ENCODE measurements at places on chromosomes 16 and 17. TPM values are rescaled to one million over a fixed set of nuclear protein-coding genes. Genes with fewer than 3 reads are reported as not detected.

CFAP20 gene
- total RNA-seq: 26.1 TPM

TBC1D3C gene
- total RNA-seq: 13.5 TPM

ZFP3 gene
- total RNA-seq: 15.8 TPM

KRTAP9-8 gene
- not detected for total RNA-seq

HOXB1 gene
- total RNA-seq: not detected

STAT5A gene
- total RNA-seq: 104 TPM

KRT20 gene
- not detected for total RNA-seq

SLC13A2 gene
- not detected for total RNA-seq

SPIRE2 gene
- 2.7 TPM for total RNA-seq

ACSM2A gene
- not detected for total RNA-seq

EARS2 gene
- total RNA-seq: 14.6 TPM

KRTAP4-4 gene
- total RNA-seq: not detected

SOST gene
- not detected for total RNA-seq

OR3A2 gene
- 1.3 TPM for total RNA-seq

DDX19B gene
- total RNA-seq: 31.6 TPM

TPSD1 gene
- total RNA-seq: not detected

IRX5 gene
- not detected for total RNA-seq

MRPL58 gene
- 23.3 TPM for total RNA-seq

OR1A1 gene
- not detected for total RNA-seq
